ENCODE measurements at places on chromosomes 4 and X.
A peak's percentile ranks its signal among the peaks of the same experiment; 100 is the strongest.

DNA sequence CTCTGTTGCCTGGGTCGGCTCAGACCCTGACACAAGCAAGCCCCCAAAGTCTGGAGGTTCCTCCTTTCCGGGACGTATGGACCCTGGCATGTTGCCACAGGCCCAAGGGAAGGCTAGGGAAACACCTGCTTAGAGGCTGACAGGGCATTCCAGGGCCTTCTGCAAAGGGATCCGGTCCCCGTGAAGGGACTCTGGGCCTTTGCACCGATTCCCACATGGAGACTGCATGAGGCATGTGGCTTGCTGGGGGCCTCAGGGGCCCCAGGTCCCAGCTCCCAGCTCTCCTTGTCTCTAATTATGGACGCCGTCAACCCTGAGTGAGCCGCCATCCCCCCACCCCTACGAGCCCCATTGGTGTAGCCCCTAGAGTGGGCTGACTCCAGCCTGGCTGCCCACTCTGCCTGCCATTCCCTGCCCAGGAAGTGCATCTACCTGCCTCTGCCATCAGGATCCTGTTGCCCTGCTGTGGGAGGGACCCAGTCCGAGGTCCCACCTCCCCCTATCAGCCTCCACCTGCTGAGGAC is 4.2 kb upstream of the RGS12 start:
- no peak for DNase-seq

- DNase-seq, result no peak
These were observed 255.3 kb downstream of the NAF1 start for GRCh38 chr4:162911349-162911748.

DNA sequence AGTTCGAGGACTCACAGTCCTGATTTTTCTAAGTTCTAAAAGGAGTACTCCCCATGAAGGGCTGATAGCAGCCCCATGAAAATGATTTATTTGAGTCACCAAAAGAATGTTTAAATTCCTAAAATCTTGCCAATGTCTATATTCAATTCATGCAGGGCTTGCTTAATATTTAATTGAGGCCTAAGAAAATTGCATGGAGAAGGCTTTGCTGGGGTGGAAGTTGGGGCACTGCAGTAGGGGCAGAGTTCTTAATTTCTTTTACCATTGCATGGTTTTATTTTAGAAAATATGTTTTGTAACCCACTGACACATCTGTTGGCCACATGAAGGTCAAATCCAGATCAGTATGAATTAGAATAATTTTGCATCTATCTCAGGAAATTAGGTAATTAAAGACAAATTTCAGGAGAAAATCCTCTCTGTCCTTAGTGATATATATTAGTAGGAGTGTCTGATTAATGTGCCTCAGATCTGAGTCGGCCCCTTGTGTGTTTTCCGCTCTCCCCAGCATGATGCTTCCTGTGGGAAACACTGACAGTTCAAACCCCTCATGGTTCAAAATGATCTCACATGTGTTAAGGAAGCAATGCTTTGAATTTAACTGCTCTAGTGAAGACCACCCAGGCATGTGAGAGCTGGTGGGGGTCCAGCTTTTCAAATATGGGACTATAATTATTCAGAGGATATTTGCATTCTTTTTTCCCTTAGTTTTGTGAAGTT is 54.0 kb upstream of the EGFL6 start:
- DNase-seq, result no peak

DNA sequence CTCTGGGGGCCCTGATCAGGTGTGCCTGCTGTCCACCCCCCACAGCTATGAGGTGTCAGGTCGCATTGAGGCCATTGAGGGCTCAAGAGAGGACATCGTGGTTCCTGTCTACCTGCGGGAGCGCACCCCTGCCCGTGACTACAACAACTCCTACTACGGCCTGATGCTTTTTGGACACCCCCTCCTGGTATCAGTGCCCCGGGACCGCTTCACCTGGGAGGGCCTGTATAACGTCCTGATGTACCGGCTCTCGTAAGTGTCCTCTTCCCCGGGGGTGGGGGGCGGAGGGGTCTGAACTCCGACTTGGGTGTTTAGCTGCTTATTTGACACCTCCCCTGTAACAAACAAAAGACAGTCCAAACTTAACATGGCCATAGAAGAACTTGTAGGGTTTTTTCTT is 10.5 kb downstream of the USP11 start:
- no peak for DNase-seq

DNA sequence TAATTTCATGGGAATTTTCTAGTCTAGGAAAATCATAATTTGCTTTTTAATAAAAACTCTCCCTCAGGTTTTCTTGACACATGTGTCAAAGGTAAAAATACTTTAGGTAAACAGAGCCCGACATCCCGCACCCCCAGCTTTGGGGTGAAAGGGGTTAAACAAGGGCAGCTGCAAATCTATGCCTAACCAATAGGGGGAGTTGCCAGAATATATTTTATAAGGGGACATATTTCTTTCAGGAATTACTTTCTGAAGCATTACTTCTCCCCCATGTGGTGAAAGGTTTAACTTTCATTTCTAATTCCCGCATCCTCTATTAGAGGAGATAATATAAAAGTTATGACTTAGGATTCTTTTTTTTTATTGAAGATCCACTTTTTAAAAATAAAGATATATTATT is 53.9 kb upstream of the HEPH start:
- DNase-seq, result no peak

DNA sequence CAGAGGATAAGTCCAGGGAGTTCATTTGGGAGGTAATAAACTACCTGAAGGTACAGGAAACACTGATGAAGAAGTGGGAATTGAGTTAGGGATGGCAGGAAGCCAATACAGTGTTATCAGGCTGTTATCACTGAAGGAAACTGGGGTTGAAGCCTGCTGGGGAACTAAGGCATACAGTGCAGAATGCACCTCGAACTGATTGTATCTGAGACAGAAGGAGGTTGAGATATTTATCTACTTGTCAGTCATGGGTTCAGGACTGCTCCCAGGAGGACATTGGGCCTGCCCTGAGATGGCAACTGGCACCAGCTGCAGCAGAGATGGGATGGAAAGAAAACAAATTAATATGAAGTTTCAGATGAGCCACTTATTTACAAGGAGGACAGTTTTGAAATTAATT is 35.5 kb upstream of the CD38 start:
- no peak for DNase-seq

- DNase-seq, result no peak
These were observed 66.7 kb upstream of the NOCT start for GRCh38 chr4:138948918-138949317.

- DNase-seq, result no peak
These were observed 46.3 kb downstream of the TEX13B start for GRCh38 chrX:107935664-107936433.

GRCh38 chrX:51336584-51336983 is 4.0 kb downstream of the NUDT10 start:
- DNase-seq, result peak; percentile 28

GRCh38 chrX:16617382-16617781 is 32.6 kb upstream of the S100G start:
- DNase-seq, result no peak

GRCh38 chrX:39903937-39904336 is 193.8 kb downstream of the BCOR start:
- DNase-seq, result no peak

GRCh38 chrX:153179131-153179530 is at the start of gene MAGEA1:
Gene MAGEA1 (plus strand): TSS chrX:153179284. CDS start chrX:153182390, 3,106 bp downstream.
- DNase-seq, result no peak

DNA sequence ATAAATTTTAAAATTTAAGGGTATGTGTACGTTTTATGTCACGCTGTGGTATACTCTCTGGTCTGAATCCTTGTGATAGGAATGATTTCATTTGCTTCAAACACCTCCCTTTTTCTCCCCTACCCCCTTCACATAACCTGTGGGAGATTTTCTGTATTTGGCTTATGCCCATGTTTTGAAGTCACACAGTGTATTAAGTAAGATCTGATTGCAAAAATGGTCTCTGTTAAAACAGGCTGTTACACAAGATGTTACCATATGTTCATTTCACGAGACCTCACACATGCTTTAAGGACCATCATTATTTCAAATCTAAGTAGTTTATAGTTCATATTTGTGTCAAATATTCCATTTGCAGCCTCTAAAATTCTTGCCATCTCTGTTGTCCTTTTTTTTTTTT is 63.5 kb downstream of the TMEM131L start:
- DNase-seq, result no peak

DNA sequence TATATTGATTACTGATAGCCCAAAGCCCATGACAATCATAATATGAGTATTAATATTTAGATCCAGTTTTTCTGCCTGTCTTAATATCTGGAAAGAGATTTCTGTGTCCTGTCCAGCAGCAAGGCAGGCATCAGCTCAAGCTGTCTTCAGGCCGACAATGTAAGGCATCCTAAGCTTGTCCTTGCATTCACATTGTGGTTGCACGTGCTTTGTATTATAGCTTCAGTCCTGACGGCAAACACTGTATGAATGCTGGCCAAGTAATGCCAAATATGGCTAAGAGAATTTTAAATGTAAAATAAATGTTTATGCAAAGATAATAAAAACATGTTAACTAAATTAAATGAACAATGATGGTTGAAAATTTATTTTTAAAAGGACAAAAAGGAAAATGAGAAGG is 255.7 kb upstream of the RPS6KA3 start:
- no peak for DNase-seq

- DNase-seq, result no peak
These were observed 8.5 kb upstream of the NFKB1 start for GRCh38 chr4:102492531-102493241.

DNA sequence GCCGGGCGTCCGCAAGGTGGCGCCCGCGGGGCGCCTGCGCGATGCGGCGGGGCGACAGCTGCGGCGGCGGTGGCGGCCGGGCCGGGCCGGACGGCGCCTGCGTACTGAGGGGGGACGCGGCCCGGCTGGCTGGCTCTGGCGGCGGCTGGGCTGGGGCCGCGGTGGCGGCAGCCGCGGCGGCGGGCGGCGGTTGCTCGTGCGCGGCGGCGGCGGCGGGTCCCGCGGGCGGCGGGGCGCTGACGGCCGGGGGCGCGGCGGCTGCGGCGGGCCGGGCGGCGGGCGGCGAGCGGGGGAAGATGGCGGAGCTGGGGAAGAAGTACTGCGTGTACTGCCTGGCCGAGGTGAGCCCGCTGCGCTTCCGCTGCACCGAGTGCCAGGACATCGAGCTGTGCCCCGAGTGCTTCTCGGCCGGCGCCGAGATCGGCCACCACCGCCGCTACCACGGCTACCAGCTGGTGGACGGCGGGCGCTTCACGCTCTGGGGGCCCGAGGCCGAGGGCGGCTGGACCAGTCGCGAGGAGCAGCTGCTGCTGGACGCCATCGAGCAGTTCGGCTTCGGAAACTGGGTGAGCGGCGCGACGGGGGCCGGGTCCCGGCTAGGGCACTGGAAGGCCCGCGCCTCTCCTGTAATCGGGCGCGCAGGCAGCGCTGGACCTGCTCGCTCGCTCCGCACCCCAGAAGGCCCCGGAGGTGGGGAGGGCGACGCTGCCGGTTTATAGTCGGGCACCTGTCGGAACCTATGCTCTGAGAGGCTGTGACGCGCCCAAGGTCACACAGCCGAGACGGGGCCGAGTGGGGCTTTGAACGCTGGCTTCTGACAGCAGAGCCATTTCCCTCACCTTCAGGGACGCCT is at the start of gene TADA2B:
TSS of gene TADA2B (plus strand) at position 89 of the 853 bp plus-strand sequence. CDS start at position 297, 208 bp downstream.
- peak; percentile 33 for DNase-seq

- no peak for DNase-seq
These were observed 35.1 kb downstream of the CFAP299 start for GRCh38 chr4:80370635-80371034.

DNA sequence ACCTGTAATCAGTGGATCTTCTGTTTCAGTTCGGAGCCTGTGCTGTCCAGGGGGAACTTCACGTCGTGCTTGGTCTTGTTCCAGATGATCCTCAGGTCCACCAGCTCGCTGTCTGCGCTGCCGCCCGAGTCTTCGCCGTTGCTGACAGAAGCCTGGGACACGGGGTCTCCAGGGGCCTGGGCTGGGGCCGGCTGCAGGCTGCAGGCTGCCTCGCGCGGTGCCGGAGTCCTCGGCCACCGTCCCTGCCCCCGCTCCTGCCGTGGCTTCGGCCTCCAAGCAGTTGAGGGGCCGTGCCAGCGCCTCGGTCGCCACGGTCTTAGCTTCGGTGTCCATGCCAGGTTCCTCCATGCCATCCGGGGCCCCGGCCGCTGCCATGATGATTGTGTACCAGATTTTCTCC is 37.3 kb upstream of the CCNI start:
- DNase-seq, result no peak

DNA sequence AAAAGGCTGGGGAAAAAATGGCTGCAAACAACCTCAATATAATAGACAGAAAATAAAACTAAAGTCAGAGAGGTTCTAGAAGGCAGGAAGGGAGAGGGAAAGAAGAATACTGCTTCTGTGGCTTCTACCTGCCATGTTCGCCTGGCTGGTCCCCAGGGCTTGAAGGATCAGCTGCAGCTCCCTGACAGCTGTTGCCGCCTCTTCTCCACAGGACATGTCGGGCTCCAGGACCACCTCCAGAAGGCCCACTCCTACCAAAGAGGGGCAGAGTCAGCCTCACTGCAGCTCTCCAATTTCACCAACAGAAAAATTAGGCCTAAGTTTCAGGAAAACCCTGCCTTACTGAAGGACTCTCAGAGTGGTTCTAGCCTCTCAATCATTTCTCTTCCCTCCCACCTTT is 44.9 kb downstream of the GATB start:
- DNase-seq, result no peak

DNA sequence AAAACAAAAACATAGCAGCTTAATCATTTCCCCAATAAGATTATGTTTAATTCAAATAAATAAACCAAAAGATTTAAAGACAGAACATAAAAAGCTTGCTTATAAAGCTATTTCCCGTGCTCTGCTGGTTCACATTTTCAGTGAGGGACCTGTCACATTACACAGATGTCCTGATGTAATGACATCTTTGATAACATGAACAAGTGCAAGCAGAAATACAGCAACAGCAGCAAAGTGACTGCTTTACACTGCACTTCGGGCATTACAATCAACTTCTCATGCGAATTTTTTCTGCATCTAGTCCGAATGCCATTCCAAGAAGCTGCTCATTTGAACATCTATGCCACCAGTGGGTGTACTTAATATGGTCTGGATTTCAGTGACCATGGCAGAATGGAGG is 940.3 kb upstream of the IGFBP7 start:
- DNase-seq, result no peak

DNA sequence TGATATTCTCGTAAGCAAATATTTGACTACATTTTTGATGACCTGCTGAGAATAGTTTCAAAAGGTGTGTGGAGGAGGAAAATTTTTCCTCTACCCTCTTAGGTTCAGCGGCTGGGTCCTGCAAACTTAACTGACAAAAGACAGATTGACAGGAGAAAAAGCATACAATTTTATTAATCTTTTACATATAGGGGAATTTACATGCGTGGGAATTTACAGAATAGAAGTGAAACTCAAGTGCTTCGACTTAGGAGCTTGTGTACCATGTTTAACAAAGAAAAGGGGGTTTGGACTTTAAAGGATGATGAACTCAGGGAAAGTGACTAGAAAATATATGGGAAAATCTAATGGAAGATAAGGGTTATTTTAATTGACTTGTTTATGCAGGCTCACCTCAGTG is 2.5 kb downstream of the HERC6 start:
- no peak for DNase-seq

- no peak for DNase-seq
These were observed 1.3 kb downstream of the NEUROG2 start for GRCh38 chr4:112514647-112515197.

- DNase-seq, result no peak
These were observed 9.1 kb upstream of the RNF212 start for GRCh38 chr4:1122505-1122904.

Data from cerebellar cortex (tissue), 1 donor.